ENCODE measurements at places on chromosomes 1 and 21. TPM values are rescaled to one million over a fixed set of nuclear protein-coding genes. Genes with fewer than 3 reads are reported as not detected.

The DLGAP3 gene
- under 0.01 TPM for total RNA-seq

The SLC25A34 gene
- total RNA-seq, result under 0.01 TPM

The MEX3A gene
- total RNA-seq, result 1.9 TPM

The CD101 gene
- under 0.01 TPM for total RNA-seq

The SERINC2 gene
- total RNA-seq, result 21.2 TPM

The CRNN gene
- not detected for total RNA-seq

The SPRTN gene
- total RNA-seq, result 20.6 TPM

The C1orf226 gene
- total RNA-seq, result under 0.01 TPM

The NCF2 gene
- not detected for total RNA-seq

The HIVEP3 gene
- total RNA-seq, result 1.6 TPM

The LCE1D gene
- not detected for total RNA-seq

The ACAP3 gene
- total RNA-seq, result 43.2 TPM

The KLHL20 gene
- 33.2 TPM for total RNA-seq

The PLA2G2F gene
- total RNA-seq, result not detected

The AGT gene
- 0.32 TPM for total RNA-seq

The LIN9 gene
- 4.2 TPM for total RNA-seq

The KIAA1614 gene
- total RNA-seq, result 8.4 TPM

The RGS16 gene
- total RNA-seq, result 1.3 TPM

The RIPPLY3 gene
- total RNA-seq, result under 0.01 TPM

The SLC2A5 gene
- total RNA-seq, result 2.2 TPM

The C1orf35 gene
- total RNA-seq, result 5.8 TPM

The SNRPE gene
- total RNA-seq, result 38.7 TPM

The UHMK1 gene
- total RNA-seq, result 139 TPM

The S100A4 gene
- total RNA-seq, result 165 TPM

The LEMD1 gene
- not detected for total RNA-seq

The CLEC20A gene
- total RNA-seq, result not detected

The PGLYRP4 gene
- total RNA-seq, result not detected

The COL24A1 gene
- 3.9 TPM for total RNA-seq

The CZIB gene
- 41.6 TPM for total RNA-seq
